ENCODE measurements at places on chromosomes 5 and 9.

DNA sequence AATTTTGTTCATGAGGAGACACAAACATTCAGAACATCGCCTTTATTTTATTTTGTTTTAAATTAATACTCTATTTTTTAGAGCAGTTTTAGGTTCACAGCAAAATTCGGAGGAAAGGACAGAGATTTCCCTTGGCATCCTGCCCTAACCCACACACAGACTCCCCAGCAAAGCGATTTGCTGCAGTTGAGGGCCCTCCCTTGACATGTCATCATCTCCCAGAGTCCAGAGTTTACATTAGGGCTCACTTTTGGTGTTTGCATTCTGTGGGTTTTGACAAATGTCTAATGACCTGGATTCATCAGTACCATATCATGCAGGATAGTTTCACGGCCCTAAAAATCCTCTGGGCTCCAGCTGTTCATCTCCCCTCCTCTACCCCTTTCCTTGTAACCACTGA lies 33.6 kb upstream of the COL5A1 start:
- no peak for DNase-seq

DNA sequence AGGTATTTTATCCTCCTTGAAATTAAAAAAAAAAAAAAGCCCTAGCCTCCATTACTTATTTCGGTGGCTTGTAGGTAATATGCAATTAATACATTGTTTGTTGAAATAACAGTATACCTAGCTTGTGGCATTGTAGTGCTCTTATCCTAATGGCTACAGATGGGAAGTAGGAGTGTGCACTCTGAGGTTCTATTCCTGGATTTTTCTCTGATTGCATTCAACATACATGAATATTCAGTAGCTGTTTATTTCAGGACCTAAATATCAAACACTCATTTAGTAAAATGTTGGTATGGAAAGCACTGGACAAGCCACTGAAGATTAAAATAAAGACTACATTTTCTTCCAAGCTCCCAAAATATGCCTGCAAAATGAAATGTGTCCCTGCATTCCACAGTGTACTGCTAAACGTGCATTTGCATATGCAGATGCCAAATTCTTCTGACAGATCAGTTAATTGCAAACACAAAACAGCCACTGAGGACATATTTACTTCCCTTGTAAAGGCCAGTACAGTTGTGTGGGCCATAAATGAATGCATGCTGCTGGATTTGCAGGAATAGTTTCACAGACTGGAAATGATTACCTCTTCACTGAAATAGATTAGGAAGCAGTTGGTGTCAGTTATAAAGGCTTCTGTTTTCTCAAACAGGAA lies 826.1 kb downstream of the PRELID2 start:
- DNase-seq, result no peak

DNA sequence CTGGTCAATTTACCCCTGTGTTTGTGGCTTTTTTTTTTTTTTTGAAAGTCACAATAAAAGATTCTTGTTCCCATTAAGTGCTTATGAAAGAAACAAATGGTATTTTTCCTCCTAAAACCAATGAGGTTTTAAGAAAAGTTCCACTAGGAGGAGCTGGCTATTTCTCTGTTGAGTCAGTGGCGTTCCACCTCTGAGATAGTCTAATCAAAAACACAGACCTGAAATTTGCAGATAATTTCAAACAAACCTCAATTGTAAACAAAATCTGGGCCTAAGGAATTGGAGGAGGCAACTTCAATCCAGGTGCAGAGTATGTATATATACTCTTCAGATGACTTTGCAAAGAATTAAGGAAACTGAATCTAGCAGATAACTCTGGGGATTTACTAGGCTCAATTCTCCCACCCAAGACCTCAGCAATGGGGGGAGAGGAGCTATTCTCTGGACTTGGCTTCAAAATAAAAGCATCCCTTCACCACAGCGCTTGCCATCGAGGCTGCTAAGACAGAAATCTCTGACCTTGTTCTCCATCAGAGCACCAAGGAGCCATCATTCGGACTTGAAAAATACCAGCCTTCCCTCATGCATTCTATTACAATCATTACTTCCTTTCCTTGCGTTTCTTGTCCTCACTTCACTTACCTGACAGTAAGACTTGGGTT lies 52.4 kb downstream of the FANCC start:
- DNase-seq, result no peak

DNA sequence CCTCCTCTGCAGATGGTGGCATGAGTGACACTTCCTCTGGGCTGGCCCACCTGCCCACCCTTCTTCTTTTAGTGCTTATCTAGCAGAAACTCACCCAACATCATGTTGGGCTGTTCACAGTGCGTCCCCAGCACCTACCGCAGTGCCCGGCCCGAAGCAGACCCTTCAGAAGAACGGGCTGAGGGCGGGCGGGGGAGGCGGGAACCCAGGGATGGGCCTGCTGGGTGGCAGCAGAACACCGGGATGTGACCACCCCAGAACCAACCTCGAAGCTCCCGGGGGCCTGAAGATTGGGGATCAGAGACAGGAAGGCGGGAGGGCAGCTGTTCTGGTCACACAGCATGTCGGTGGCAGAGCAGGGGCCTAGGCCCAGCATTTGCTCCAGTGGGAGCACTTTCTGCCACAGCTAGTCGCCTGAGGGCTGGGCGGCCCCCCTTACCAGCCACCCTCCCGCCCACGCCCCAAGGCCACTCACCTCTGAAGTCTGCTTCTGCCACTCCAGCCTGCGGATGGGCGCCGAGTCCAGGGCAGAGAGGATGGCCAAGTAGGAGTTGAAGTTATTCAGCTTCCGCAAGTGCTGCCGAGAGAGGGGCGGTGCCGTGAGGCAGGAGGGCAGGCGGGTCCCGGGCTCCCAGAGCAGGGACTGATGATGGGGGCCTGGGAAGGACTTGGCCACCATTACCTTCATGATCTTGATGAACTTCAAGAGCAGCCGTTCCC lies 38.7 kb downstream of the PRRT1B start:
- DNase-seq, result no peak

All from GF-D8 (cell line).